ENCODE measurements at places on chromosomes 3 and 15.

- no peak for DNase-seq
Measured at GRCh38 chr3:61146010-61146890, 105.0 kb downstream of the FHIT start.

DNA sequence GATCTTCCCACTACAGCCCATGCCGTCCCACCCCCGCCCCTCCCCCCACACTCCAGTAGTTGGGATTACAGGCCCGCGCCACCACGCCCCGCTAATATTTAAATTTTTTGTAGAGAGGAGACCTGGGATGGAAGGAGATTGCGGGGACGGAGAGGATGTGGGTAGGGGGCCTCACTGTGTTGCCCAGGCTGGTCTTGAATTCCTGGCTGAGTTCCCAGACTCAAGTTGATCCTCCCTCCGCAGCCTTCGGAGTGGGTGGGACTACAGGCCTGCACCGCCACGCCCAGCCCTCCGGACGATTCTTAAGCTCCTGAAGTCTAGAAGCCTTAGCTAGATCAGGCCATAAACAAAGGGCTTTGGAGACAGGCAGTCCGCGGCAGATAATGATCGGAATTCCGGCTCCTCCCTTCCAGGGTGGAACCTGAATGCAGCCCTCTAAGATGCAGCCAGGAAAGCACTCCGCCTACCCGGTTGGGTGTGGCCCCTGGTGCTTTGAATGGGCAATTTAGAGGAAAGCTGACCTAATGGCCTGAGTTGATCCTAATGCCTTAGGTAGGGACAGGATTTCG, at the start of gene DPPA2:
DPPA2 (minus strand) TSS at position 356 of the 569 bp plus-strand sequence. CDS start 1,975 bp downstream, outside the sequence.
- no peak for DNase-seq

DNA sequence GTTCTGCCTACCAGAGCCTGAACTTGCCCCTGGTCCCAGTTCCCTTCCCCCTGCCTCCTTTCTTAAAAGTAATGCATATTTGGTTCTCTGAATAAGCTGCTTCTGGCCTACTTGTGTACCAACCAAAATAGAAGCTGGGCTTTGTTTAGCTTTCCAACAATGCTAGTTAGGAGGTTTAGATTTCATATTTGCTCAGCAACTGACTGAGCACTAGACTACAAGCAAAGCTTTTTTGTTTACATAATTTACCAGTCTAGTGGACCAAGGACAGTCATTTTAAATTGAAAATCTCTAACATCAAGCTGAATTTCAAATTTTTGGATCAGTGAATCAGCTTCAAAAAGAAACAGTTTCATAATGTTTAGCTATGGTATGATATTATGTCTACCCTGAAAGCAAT, 331.2 kb downstream of the ULK4 start:
- no peak for DNase-seq

DNA sequence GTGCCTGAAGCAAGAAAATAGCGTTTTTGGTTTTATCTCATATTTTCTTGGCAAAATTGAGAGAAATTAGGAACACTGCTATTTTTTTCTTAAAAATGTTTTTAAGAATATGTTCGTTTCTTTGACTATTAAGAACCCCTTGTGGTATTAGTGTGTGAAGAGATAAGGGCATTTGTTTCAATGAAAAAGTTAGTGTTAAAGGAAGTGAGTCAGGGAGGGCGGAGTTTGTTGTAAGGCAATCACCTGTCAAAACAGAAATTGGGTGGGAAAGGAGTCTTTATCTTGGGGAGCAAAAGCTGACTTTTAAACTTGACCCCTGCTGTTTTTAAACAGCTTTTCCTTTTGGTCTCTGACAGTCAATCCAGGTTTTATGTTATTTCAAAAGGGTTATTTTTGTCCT, 4.2 kb downstream of the RAP2B start:
- peak; percentile 80 for DNase-seq

DNA sequence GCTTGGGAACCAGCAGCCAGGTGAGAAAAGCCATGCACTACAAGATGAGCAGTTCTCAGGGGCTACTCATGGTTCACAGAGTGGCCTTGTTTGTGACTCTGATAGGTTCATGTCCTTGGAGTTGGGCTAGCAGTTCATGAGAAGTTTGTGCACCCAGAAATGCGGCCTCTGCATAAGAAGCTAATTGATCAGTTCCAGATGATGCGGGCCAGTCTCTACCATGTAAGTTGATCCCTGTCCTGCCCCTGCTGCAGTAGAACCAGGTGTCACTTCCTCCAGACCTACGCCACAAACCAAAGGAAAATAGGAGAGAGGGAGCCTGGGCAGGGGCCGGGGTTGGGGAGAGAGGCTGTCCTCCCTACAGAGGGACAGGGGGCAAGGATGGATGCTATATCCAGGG, 27.2 kb upstream of the MANF start:
- no peak for DNase-seq

DNA sequence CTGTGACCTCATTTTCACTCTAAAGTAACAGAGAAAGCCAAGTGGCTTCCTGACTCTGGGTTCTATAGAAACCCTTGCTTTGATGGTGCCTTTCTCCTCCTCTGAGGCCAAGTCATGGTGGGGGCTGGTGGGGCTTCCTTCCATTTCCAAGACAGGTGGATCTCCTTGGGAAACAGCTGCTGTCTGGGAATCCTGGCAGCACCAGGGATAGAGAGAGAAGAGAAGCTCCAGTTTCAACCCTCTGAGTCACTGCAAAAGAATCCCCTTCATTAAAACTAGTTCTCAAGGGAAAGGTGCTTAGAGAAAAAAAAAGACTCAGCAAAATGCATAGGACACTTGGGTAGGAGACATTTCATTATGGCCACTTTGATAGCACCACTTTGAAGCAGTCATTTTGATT, 614.4 kb downstream of the FHIT start:
- no peak for DNase-seq

DNA sequence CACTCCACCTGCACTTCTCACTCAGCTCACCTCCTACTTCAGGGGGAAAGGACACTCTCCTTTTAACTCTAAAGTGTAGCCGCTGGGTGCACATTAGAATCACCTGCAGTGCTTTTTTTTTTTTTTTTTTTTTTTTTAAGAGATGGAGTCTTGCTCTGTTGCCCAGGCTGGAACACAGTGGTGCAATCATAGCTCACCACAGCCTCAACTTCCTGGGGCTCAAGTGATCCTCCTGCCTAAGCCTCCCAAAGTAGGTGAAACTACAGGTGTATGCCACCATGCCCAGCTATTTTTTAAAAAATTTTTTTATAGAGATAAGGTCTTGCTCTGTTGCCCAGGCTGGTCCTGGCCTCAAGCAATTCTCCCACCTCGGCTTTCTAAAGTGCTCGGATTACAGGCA, 20.8 kb downstream of the GRAMD2A start:
- DNase-seq, result no peak

DNA sequence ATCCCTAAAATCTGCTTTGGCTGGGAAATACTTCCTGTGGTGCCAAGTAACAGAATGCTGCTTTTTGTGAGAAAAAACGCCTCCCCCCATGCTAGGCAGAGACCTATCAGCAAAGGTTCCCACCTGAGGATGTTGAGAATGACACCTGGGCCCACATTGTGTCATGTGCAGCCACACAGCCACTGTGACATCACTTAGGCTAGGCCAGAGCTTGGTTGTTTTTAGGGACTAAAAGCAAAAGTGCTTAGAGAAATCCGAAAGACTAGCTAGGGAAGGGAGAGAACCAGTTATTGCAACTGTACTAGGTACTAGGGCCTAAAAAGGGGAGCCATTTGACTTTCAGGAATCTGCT, 6.2 kb downstream of the ZDHHC3 start:
- no peak for DNase-seq

GRCh38 chr3:112642912-112643506, 2.1 kb upstream of the CCDC80 start:
- DNase-seq, result peak; percentile 91

GRCh38 chr3:128803307-128803706, 76.1 kb upstream of the ACAD9 start:
- peak; percentile 33 for DNase-seq

GRCh38 chr3:100059472-100059871, 54.8 kb downstream of the FILIP1L start:
- no peak for DNase-seq

GRCh38 chr3:29441422-29441821, 160.6 kb downstream of the RBMS3 start:
- no peak for DNase-seq

- no peak for DNase-seq
Measured at GRCh38 chr15:48433226-48433886, 102.1 kb downstream of the DUT start.

- no peak for DNase-seq
Measured at GRCh38 chr3:73848173-73848906, 223.6 kb upstream of the PDZRN3 start.

GRCh38 chr15:28919201-28919635, 33.4 kb downstream of the APBA2 start:
- DNase-seq, result no peak

DNA sequence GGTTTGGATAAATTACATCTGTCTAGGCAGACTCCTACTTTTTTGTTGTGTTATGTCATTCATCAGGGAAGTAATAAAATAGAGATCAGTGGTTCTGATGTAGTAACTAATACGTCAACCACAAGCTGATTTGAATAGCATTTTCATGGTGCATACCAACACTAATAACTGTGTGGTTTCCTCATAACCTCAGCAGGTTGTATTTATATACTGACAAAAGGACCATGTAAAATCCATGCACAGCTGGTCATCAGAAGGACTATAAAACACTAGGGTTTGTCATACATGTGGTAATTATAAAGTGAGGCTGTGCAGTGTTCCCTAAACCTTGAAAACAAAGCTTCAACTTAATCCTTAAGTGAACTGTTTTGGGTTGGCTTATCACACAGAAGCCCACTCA, 216.8 kb upstream of the RBMS3 start:
- no peak for DNase-seq

All from erythroblast (primary cell).